ENCODE measurements at places on chromosomes 11 and 22.

- DNase-seq: no peak
Measured at GRCh38 chr11:28144808-28145207, 36.6 kb downstream of the METTL15 start.

GRCh38 chr11:70473873-70474690 lies 75.8 kb downstream of the CTTN start:
- DNase-seq: no peak

DNA sequence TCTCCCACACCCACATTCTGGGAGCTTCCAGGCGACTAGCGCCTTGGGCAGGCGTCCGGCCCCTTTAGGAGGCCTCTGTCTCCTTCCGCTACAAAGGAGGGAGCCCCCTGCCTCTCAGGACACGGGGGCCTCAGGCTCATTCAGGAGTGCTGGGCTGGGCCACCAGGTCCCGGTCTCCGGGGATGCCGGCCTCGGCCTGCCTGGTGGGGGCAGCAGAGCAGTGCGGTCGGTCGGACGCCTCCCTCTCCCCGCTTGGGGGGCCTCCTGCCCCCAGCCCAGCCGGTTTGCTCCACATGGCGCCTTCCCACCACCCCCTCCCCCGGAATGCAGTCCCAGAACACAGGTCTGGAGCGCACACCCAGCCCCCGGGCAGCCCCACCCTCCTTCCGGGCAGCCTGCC lies 21.9 kb downstream of the MRPL23 start:
- DNase-seq: no peak

- DNase-seq: no peak
Measured at GRCh38 chr11:17822401-17822781, 87.8 kb downstream of the KCNC1 start.

DNA sequence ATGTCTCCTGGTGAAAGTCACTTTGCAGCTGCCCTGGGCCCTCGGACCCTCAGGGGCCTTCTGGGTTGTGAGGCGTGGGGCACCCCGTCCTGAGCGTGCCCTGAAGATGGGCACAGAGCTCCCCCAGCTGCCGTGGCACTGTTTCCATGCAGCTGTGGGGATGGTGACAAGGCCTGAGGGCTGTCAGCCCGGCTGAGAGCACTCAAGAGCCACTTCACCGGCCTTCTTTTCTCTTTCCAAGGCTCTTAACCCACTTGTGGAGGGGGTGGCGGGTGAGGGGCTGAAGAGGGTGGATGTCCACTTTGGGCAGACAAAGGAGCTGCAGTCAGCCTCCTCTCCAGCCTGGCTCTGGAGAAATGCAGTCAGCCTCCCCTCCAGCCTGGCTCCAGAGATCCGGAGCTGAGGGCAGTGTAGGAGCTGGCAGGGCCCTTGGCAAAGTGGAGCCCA lies 239.5 kb downstream of the ST3GAL4 start:
- DNase-seq: no peak

- no peak for DNase-seq
Measured at GRCh38 chr22:17905445-17905844, 118.9 kb downstream of the MICAL3 start.

DNA sequence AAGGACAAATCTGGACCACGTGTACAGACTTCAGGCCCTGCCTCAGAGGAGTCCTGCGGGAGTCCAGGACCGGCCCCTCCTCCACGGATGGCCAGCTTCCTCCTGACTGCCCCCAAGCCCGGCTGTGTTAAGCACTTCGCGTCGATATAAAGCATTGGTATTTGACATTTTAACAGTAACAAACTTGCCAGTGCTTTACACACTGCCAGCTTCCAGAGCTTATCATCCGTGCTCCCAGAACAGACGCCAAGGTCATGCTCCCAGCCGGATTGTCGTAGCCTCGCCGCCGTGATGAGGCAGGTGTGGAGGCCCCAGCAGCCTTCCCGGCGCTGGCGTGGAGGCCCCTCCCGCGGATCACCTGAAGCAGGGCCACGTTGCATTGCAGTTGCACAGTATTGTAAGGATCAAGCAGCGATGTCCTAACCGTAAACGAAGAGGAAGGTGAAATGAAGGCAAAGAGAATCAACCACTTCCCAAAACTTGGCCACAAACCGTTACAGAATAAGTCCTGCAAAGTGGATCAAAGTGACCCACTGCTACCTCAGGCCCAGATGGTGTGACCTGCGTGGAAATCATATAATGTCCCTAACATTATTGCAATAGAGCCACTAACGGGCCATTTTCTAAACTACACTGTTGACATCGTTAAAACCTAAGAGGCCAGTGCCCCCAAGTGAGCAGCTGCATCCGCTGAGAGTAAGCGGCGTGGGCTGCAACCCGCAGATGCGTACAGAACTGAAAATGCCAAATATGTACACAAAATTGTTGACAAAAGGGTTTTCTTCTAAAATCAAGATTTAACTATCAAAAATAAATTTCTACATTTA lies 51.6 kb downstream of the CERK start:
- no peak for DNase-seq

DNA sequence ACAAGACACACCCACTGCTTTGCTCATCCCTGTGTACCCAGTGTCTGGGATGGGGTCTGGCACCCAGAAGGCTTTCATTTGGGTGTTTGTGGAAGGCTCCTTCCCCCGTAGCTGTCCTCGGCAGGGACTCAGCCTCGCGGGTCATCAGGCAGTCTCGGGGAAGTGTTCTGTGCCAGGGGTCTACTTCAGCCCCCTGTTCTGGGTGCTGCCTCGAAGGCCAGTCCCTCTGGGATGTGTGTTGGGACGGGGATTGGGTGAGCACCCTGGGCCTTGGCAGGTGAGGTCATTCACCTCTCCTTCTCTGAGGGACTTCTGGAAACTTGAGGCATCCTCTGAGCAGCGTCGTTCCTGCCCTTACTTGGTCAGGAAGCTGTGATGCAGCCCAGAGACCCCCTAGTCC lies 65.5 kb downstream of the RPUSD4 start:
- DNase-seq: no peak

DNA sequence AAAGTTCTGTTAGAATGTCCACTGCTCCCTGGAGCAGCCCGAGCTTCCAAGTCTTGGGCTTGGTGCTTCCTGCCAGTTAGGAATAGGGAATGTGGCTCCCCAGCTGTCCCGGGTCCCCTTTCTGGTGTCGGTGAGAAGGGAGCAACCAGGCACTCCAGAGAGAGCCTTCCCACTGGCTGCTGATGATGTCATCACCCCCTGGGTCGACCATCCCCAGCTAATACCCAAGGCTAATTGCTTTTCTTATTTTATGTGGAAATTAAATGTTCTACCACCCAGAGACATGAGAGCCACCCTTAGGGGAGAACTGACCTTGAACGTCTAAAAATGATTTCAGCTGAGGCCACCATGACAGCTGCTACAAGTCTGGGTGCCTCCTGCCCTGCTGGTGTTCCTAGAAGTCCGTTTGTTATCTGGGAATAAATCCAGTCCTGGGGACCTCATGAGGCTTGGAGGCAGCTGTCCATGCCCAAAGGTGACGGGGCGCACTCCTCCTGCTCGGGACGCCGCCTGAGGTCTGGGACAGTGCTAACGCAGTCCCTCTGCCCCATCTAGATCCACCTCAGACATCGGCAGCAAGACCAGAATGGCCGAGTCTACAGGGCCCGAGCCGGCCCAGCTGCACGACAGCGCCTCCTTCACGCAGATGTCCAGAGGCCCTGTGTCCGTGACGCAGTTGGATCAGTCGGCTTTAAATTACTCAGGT lies 42.3 kb downstream of the C11orf91 start:
- no peak for DNase-seq

DNA sequence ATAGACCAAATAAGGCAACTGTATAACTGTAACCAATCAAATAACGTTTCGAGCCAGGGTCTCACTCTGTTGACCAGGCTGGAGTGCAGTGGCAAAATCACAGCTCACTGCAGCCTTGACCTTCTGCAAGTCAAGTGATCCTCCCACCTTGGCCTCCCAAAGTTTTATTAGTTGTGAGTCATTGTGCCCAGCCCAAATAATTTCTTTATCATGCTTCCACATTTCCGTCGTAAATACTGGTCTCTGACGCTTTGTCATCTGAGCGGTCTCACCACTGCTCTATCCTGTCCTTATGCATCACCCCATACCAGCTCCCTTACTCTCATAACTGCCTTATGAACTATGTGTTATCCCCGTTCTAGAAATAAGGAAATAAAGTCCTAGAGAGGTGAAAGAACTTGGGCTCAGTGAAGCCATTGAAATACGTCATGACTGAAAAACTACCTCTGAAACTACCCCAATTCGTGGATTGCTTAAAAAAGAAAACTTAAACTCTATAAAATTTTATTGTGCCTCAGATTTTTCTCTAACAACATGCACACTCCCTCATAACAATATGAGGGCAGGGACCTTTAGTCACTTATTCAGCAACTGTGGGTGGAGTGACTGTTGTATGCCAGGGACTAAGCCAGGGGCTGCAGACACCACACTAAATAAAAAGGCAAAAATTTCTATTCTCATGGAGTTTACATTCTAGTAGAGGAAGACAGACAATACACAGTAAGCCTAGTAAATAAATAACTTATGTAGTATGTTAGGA lies 15.8 kb upstream of the RTN4RL2 start:
- DNase-seq: no peak

GRCh38 chr11:26580929-26581328 lies 8.9 kb upstream of the MUC15 start:
- DNase-seq: no peak

- DNase-seq: no peak
Measured at GRCh38 chr22:42922374-42923191, 65.5 kb upstream of the ARFGAP3 start.

DNA sequence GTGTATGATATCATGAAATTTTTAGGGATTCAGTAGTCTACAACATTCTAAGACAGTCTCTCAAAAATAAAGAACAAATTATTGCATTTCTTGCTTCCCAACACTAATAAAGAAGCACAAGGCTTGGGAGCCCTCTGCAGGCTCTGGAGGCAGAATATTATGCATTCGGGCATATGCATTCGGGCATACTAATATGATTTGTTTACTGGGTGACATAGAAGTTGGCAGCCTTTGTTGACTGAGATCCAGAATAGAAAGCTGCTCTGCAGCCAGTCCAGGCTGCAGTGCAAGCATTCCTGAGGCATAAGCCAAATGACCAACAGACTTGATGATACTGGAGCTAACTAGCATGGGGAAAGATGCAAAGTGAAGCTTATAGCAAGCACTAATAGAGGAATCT lies 945.5 kb downstream of the OPCML start:
- no peak for DNase-seq

Data from stimulated activated CD4-positive, alpha-beta T cell treated with anti-CD3 and anti-CD28 coated beads, Interleukin-2, amount 100 ng/mL, for 4 hours (primary cell).